ENCODE measurements at places on chromosomes 13 and 19.

DNA sequence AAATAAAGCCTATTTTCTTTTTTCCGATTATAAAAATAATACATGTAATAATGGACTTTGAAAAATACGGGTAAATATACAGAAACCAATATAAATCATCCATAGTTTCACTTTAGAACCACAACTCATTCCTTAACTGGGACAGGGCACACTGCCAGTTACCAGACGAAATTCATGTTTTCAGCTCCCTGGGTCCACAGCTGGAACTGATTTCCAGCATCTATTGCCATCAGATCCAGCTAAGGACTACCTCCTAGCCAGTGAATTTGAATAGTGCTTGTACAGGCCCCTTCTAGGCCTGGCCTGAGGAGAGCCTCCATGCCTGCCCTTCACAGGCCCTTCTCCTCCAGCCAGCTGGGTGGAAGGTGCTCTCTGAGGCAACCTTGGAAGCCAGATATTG is 30.0 kb upstream of the ATP12A start:
- peak; percentile 84 for DNase-seq

DNA sequence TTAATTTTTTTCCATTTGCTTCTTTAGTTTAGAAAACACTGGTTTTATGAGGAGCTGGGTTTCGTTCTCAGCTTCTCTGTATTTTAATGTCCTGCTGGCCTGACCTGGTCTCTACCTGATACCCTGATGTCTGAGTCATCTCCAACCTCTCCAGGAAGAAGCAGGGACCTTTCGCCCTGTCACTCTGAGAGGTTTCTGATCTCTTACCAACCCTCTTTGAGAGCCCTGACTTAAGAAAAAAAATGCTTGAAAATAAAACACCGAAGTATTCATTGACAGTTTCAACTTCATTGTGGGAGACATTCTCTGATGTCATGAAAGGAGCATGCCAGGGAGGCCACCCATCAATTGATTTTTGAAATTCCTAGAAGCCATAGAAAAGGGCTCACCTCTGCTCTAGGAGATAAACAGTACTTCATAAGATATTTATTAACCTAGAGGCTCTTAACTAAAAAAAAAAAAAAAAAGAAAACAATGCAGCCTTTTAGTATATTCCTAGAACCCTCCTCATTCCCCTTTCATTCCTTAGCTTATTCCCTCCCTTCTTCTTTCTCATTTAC is 234.8 kb downstream of the ENOX1 start:
- DNase-seq = no peak

DNA sequence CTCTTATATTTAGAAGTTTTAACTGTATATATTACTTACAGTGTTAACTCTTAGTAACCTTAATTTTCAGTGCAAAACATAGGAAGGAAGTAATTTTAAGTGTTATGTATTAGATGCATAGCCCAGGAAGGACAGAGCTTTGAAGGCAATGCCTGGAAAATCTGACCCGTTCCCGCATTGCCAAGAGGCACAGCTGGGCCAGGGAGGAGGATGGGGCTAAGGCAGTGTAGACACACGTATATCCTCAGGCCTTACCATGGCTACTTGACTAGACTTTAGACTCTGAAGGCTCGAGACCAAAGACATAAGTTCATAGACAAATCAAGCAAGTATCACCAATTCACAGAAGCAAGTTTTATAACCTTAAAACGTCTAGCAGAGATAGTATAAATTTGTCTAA is 1944.2 kb downstream of the OLFM4 start:
- no peak for DNase-seq

DNA sequence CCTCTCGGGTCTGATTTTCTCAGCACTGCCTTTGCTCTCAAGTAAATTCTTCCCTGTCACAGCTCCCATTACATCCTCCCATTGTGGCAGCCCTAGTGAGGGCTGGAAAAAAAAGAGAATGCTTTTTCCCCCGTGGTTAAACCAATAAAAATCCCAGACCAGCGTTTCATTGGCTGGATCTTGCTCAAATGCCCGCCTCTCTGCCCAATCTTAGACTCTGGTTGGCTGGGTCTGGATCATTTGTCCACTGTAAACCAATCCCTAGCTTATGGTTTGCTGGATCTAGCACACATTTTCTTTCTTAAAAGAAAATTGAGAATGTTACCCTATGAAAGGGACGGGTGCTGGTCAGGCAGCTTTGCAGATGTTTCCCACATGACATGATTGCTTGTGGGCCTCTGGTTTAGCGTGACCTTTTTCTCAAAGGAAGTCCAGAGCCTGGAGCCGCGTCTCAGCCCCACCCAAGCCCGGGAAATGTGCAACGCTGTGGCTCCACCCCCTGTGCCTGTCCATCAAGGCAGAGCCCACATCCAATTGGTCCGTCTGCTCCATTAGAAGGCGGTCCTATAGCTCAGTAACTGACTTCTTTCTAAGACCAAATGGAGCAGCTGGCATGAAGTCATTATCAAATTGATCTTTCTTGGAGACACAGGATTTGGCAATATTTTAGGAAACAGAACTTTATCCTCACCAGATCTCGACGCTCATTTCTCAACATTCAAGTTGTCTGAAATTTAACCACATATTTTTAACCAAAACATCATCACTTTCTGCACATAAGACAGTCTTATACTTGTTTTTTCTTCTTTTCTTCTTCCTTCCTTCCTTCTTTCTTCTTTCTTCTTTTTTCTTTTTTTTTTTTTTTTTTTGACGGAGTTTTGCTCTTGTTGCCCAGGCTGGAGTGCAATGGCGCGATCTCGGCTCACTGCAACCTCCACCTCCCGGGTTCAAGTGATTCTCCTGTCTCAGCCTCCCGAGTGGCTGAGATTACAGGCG is 2.6 kb upstream of the MCEMP1 start:
- DNase-seq = peak; percentile 87

- no peak for DNase-seq
These were observed 64.2 kb downstream of the SMARCA4 start for GRCh38 chr19:11025006-11025405.

GRCh38 chr13:51895906-51896888 is 34.4 kb downstream of the CCDC70 start:
- DNase-seq = peak; percentile 86

DNA sequence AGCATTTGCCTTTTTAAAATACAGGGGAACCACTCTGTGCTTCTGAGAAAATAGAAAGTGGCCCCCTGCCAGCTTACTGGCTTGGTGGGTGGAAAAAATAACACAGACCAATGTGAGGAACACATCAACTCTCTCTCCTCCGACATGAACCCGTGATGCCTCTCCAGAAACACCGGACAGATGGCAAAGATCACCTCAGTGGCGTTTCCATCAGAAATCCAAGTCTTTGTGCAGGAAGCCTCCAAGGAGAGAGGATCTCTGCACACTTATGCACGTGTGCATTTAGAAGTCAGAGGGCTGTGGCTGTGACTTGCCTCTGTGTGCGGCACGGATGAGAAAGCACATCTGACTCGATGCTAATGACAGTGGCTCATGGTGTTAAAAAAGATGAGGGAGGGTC is 112.3 kb upstream of the KLF12 start:
- DNase-seq = no peak

DNA sequence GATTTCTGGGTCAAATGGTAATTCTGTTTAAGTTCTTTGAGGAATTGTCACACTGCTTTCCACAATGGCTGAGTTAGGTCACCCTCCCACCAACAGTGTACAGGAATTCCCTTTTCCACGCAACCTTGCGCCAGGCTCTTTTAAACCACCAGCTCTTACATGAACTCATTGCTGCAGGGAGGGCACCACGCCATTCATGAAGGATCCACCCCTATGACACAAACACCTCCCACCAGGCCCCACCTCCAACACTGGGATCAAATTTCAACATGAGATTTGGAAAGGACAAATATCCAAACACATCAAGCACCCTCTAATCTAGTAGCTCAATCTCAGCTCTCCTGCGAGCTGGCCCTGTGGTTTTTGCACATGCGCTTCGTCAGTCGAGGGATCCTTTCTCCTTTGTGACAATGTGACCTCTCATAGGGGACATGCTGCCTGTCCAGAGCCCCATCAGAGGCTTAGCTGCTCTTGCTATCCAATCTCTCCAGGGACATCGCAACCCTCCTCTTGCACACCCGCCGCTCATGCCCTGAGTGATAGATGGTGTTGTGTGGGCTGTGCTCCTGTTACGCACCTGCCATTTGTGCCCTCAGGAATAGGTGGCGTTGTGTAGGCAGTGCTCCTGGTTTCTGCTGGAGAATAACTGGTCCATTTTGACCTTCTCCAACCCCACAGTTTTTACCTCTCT is 328.0 kb downstream of the UQCRFS1 start:
- DNase-seq = no peak

- peak; percentile 57 for DNase-seq
These were observed 21.9 kb downstream of the ONECUT3 start for GRCh38 chr19:1774989-1775772.

GRCh38 chr19:29076963-29077362 is 136.0 kb downstream of the UQCRFS1 start:
- no peak for DNase-seq

- no peak for DNase-seq
These were observed 11.2 kb upstream of the N4BP2L2 start for GRCh38 chr13:32549788-32550187.

DNA sequence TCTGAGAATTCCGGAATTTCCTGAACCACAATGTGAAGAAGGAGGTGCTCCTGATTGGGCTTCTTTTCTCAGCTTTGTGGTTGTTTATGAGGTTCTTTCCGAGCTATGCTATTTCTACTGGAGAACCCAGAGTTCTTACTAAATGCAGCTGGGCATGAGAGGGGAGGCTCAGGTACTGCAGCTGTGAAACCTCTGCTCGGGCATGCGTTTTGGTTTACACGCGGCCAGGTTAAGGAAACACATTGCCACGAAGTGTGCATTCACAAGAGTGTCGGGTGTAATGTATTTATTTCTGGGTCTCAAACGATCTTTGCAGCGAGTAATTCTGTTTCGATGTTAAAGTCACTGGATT is 661 bp upstream of the MIR17HG start:
- DNase-seq = no peak

- DNase-seq = peak; percentile 14
These were observed 402.7 kb downstream of the TBC1D4 start for GRCh38 chr13:75079226-75079625.

- no peak for DNase-seq
These were observed 1.1 kb downstream of the TPT1 start for GRCh38 chr13:45339867-45340266.

GRCh38 chr19:48713041-48713863 is 6.3 kb downstream of the MAMSTR start:
- no peak for DNase-seq

DNA sequence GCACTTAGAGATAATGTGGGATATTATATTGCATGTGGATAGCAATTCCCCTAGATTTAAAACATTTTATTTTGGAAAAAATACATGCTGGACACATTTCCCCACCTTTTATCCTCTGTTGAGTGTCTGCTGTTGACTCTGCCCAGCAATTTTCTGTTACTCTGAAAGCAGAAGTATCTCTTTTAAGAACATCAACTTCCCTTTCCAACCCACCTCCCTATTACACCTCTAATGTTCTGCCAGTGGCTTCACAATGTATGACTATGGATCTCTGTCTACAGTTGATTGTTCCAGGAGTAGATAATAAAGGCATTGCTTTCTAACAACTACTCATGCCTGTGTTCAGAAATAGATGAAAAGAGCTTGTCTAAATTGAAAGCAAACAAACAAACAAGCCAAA is 754.8 kb upstream of the SLITRK6 start:
- DNase-seq = no peak

GRCh38 chr13:111549464-111549863 is 229.0 kb downstream of the TEX29 start:
- DNase-seq = no peak

DNA sequence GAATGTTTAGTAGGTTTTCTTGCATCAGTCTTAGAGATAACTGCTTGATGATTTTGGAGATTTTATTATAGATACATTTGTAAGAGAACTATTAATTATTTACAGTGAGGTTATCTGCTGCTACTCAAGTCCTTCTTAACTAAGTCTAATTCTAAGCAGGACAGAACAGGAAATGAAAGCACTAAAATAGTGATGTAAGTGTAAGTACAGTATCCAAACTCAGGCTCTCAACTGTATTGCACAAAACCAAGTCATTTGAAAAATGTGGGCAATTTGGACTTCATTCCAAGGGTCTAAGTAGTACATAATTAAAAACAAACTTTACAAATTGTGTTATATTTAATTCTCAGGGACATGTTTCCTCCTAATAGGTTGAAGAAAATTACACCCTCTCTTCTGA is 417.1 kb downstream of the ITGBL1 start:
- no peak for DNase-seq

DNA sequence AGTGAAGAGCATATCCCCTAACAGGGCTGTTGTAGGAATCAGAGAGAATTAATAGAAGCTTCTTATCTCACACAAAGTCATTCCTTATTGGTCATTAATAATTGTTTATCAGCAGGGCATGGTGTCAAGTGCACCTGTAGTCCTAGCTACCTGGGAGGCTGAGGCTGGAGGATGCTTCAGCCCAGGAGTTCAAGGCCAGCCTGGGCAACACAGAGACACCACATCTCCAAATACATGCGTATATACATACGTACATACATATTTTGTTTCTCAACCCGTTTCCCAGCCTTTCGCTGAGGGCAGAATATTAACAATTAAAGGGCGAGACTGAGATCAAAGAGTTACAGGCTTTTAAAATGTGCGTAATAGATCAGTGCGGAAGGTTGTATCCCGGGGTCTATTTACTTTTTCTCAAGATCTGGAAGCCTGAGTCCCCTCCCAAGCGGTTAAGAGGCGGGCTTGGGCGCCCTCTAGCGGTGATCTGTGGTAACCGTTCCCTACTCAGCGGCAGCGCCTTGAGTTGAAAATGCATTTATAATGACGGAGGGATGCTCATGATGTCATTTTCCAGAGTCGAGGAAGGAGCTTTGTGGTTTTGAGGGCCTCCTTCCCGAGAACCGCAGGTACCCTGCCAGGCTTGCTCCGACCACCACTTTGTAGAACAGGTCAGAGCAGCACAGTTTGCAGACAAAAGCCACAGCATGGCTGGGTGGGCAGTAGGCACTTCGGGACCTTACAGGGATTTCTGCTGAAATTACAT is 169.6 kb upstream of the GPR12 start:
- peak; percentile 83 for DNase-seq

- no peak for DNase-seq
These were observed 18.5 kb downstream of the ZNF101 start for GRCh38 chr19:19687090-19687489.

GRCh38 chr13:101919541-101920181 is 467.2 kb downstream of the ITGBL1 start:
- peak; percentile 55 for DNase-seq

GRCh38 chr19:3516675-3517207 is 10.6 kb downstream of the FZR1 start:
- DNase-seq = no peak

GRCh38 chr13:99704390-99704789 is 203.1 kb downstream of the TM9SF2 start:
- no peak for DNase-seq

Measured in AG20443 (cell line).